Activated CD4-positive, alpha-beta T cell treated with anti-CD3 and anti-CD28 coated beads, Interleukin-10, Interleukin-2, amounts not matched to agents 100 ng/mL and 50 ng/mL, durations not matched to agents 16 hours and 8 hours (primary cell): ENCODE measurements at places on chromosomes 7 and 10.

DNA sequence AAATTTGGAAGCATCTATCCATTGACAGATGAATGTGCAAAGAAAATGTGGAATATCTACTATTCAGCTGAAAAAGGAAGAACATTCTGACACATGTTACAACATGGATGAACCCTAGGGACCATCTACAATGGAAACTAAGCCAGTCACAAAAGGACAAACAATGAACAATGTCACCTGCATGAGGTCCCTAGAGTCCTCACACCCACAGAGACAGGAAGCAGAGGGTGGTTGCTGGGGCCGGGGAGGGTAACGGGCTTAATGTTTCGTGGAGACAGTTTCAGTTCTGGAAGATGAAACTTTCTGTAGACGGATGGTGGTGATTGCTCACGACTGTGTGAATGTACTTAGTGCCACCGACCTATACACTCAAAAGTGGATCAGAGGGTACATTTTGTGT lies 282.9 kb downstream of the ADARB2 start:
- no peak for DNase-seq

DNA sequence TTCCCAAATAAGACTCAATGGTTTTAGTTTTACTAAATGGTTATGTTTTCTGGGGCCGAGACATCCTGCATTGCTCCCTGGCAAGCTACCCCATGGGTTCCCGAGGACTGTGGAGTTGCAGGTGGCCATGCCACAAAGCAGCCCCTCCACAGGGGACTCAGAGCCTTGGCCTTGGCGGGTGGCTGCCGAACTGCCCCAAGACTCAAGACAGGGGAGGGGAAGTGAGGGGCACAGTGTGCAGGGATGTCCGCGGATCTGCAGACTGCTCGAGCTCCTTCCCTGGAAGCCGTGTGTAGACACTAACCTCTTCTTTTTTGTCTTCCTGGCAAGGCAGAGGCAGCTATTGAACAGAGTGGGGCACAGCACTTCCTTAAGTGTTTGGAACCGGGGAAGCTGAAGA lies 154.6 kb downstream of the EBF3 start:
- no peak for DNase-seq

- DNase-seq = no peak
These were observed 17.9 kb downstream of the ZNF777 start for GRCh38 chr7:149442924-149443323.

GRCh38 chr7:4000139-4000538 lies 682.0 kb upstream of the FOXK1 start:
- no peak for DNase-seq

DNA sequence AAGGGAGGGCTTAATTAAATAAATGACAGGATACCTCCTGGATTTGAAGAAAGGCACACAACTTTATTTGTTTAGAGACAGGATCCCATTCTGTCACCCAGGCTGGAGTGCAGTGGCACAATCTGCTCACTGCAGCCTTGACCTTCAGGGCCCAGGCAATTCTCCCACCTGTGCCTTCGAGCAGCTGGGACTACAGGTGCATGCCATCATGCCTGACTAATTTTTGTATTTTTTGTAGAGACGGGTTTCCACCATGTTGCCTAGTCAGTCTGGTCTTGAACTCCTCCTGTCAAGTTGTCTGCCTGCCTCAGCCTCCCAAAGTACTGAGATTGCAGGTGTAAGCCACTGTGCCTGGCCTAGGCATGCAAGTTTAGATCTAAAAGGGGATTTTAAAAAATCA lies 272.7 kb upstream of the MBL2 start:
- DNase-seq = no peak

GRCh38 chr7:27793780-27794179 lies 53.8 kb downstream of the TAX1BP1 start:
- no peak for DNase-seq

- no peak for DNase-seq
These were observed 729.4 kb upstream of the C7orf33 start for GRCh38 chr7:147861058-147861716.

DNA sequence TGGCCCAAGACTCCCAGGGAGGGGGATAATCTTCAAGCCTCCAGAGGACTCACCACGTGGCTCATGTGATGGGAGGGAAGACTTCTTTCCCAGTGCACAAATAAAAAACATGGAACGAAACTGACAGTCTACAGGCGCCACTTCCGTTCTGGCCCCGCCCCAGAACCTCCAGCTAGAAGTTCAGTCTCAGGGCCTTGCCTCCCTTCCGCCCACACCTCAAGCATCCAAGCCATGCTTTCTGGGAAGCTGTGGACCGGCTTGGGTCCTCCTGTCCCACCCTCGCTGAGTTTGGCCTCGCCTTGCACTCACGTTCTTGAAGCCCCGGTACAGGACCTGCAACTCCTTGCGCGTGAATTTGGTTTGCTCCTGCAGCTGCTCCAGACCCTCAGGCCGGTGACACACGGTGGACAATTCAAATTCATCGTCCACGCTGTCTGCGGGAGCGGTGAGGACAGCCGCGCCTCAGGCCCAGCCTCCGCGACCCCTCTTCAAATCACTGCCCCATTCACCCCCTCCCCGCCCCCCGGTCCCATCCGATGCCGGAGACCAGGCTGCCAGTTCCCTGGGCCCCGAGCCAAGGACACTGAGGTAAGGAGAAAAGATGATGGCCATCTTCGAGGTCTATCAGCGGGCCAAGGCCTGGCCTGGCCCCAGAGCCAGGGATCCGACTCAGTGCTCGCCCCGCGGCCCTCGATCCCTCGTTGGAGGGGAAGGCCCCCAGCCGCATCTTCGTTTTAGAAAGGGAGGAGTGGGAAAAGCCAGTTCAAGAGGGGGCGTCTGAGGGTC lies 10.7 kb upstream of the OGA start:
- DNase-seq = no peak

- no peak for DNase-seq
These were observed 1.8 kb upstream of the HOXA10 start for GRCh38 chr7:27175626-27176523.

DNA sequence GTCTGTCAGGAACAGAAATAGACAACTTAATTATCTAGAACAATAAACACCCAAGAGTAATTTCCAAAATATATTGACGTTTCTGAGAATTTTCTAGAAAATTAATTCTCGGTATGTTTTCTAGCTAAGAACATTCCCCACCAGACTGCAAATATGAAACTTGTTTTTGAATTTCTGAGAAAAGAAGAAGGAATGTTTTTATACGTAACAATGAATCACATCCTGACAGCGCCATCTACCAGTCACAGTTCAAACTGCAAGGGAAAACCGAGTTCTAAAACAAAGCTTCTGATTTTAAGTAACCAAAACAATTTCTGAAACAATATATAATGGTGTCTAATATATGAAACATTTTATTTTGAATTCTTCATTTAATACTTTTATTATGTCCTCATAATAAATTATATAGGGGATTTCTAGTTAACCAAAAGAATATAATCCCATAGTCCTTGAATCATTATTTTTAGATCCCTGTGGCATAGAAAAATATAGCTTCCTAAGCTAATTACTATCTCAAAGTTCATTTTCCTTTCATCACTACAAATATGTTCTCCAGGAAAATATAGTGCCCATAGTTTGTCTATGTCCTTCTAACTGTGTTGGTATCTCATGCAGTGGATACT lies 34.5 kb upstream of the MEOX2 start:
- DNase-seq = peak; percentile 13

DNA sequence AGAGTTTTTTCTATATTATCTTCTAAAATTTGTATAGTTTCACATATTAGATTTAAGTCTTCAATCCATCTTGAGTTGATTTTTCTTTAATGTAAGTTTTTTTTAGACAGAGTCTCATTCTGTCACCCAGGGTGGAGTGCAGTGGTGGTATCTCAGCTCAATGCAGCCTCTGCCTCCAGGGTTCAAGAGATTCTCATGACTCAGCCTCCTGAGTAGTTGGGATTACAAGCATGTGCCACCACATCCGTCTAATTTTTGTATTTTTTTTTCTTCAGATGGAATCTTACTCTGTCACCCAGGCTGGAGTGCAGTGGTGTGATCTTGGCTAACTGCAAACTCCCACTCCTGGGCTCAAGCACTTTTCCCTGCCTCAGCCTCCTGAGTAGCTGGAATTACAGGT lies 143.4 kb upstream of the ZNF92 start:
- DNase-seq = no peak

DNA sequence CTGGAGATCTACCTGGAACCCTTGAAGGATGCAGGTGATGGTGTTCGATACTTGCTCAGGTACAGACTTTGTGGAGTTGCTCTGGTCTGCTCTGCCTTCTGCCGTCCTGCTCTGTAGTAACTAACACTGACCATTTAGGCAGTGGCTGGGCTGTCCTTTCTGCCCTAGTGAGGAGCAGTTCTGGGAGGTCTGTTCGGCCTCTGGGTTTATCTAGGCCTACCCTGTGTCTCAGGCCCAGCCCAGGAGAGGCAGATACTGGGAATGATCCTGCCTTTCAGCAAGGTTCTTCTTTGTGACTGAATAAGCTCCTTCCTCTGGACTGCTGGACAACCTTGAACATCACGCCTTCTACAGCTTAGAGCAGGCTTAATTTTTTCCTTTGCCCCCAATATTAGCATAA lies 1.7 kb downstream of the ZFYVE27 start:
- DNase-seq = no peak

GRCh38 chr7:20513341-20513740 lies 102.1 kb upstream of the ABCB5 start:
- DNase-seq = no peak

- DNase-seq = no peak
These were observed 114.9 kb upstream of the GPR26 start for GRCh38 chr10:123551259-123551658.

- no peak for DNase-seq
These were observed 75.9 kb downstream of the MYL10 start for GRCh38 chr7:101553018-101553770.

DNA sequence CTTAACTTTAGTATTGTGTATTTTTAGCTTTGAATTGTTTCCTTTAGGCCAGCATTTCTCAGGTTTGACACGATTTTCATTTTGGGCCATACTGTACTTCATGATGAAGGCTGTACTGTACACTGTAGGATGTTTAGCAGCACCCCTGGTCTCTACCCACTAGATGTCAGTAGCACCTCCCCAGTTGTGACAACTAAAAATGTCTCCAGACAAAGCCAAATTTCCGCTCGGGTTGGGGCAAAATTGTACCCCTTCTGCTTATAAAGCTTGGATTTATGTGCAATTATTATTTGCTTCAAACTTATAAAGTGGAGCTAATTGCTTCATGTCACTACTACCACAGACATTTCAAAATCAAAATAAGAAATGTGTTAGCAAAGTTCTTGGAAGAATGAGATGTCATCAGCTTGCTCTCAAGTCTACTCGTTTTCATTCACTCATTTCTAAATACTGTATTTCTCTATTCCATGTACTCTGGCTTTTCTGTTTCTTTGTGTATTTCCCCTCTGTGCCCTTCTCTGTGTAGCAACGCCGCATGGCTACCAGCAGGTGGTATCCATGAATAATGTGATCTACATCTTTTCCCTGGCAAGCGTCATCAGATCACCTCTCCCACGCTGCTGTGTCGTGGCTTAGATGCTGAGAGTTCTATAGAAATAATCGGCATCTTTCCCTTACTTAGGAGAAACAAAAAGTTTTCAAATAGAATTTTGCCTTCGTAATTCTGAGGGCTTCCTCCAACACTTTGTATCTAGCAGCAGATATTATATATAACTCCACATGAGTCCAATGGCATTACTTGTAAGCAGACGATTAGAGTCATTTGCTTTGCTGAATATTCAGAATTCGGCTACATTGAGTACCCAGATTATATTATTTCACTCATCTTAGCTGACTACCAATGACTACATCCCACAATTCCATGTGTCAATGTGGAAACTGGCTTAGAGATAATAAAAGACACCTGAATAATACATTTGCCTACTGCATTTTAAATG lies 47.8 kb upstream of the CALCR start:
- no peak for DNase-seq

GRCh38 chr10:95536017-95536416 lies 25.2 kb downstream of the SORBS1 start:
- DNase-seq = no peak

DNA sequence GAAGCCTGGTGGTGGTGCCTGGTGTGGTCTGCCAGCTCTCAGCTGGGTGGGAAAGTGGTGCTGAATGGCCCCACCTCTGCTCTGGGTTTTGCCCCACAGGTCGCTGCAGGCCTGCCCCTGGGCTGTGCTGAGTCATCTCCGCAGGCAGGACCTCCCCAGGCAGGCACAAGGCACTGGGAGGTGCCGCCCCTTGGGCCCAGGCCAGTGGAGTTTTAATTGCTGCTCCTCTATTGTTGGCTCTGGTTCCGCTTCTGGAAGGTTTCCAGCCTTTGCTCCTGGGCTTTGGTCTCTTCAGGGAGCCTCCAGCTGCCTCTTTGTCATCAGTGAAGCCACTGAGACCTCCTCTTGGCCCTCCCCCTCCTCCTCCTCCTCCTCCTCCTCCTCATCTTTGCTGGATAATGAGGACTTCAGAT lies 180.3 kb upstream of the GRB10 start:
- peak; percentile 6 for DNase-seq

DNA sequence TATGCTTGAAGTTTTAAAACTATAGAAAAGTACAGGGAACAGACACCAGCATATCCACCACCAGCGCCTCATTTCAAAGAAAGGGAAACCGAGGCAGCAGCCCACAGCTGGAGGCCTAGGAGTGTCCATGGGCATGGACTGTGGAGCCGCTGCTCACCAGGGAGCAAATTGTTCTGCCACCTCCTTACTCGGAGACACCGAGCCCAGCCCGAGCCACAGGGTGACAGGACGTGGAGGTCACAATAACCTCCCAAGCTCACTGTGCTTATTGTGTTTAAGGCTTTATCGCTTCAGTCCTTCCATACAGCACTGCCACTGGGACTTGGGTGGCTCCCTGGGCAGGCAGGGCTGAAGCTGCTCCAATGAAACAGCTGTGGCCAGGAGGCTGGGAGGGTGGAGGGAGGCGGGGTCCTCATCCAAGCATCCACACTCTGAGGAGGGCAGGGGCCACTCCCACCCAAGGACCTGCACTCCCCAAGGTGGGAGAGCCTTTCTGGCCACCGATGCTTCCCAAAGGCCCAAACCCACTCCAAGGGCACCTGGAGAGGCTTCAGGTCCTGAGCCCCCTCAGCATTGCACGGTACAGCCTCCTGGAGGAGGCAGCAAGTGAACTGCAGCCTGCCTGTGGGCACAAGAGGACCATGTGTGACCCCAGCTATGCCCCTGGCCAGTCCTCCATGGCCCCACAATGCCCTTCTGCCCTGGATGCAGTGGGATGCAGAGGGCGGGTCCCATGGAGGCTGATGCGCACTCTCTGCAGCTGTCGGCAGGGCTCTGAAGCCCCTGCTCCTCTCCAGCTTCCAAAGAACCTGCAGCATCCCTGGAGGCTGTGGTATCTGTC lies 38.7 kb upstream of the RET start:
- DNase-seq = no peak

DNA sequence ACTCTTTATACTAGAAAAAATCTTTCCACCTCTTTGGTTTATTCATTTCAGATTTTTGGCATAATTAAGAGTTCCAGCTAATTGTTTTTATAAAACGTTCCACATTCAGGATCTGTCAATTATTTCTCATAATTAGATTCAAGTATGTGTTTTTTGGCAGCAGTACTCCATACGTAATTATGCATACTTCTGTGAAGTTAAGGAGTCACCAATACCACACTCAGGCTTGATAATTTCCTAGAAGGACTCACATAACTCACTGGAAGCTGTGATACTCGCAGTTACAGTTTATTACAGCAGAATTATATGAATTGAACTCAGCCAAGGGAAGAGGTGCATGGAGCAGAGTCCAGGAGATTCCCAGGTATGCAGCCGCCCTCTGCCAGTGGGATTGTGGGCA lies 290.5 kb upstream of the AKR1E2 start:
- DNase-seq = no peak
